ENCODE measurements at places on chromosomes 7 and 10.

DNA sequence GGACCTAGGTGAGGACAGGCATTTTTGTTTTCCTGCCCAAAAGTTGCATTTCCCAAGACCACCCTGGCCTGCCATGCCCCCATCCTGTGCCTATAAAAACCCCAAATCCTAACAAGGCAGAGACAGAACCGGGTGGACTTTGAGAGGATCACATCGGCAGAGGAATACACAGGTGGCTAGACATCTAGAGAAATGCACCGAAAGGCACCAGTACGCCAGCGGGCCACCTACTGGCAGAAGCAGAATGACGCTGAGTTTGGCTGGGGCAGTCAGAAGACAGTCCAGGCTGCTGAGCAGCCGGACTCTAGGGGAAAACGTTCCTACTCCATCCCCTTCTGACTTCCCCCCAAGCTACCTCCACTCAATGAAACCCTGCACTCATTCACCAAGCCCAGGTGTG lies 2.8 kb downstream of the AKR1C4 start:
- no peak for DNase-seq

- no peak for DNase-seq
Measured at GRCh38 chr7:97851683-97852082, 20.5 kb downstream of the ASNS start.

DNA sequence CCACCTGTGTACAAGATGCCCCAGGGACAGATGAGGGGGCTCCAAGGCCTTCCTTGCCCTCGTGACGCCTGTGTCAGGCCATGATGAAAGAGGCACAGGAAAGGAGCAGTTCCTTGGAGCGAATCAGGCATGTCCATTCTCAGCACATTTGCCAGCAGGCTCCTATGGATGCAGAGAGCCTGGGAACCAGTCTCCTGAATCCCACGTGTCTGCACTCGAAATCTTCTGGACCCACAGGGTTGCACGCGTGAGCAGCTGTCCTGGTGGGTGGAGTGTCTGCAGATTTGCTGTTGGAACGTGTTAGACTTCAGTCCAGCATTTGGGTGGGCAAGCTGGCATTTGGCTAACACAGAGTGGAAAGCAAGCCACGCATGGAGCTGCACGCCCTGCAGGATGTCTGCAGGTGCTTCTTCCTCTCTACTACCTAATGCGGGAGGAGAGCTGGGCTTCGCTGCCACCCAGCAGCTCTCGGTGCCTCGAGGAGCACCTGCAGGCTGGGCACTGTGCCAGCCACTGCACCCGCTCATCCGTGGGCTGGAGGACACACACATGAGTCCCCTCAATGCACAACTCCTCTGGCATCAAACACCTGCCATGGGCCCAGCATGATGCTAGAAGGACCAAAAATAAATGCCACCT lies 140.7 kb downstream of the PAXIP1 start:
- DNase-seq = no peak

DNA sequence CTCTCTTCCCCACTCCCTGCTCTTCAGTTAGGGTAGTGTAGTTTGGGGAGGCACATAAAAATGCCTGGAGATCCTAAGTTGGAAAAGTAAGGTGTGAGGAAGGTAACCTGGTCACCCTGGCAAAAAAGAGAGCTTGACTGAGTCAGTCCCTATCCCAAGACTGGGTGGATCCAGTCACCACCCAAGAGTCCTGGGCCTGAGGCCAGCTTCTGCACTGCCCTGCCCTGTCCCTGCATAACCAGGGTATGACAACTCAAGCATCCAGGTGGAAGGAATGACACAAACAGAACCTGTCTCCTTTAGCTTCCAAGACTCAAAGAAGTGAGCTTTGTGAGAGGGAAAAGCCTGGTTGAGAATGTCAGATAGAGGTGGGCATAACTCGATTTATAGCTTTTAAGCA lies 26.9 kb upstream of the SORBS1 start:
- DNase-seq = no peak

DNA sequence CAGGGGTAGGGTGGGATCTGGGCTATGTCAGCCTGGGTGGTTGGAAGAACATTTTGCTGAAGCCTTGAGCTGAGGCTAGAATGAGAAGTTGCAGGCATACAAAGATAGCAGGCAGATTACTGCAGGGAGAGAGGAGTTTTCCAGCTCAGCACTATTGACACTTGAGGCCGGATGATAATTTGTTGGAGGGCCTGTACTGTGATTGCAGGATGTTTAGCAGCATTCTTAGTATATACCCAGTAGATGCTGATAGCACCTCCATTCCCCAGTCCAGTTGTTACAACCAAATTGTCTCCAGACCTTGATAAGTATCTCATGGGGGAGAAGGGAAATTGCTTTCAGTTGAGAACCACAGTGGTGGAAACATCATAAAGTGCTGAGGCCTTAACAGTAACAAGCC lies 158.6 kb upstream of the CHRM2 start:
- no peak for DNase-seq

DNA sequence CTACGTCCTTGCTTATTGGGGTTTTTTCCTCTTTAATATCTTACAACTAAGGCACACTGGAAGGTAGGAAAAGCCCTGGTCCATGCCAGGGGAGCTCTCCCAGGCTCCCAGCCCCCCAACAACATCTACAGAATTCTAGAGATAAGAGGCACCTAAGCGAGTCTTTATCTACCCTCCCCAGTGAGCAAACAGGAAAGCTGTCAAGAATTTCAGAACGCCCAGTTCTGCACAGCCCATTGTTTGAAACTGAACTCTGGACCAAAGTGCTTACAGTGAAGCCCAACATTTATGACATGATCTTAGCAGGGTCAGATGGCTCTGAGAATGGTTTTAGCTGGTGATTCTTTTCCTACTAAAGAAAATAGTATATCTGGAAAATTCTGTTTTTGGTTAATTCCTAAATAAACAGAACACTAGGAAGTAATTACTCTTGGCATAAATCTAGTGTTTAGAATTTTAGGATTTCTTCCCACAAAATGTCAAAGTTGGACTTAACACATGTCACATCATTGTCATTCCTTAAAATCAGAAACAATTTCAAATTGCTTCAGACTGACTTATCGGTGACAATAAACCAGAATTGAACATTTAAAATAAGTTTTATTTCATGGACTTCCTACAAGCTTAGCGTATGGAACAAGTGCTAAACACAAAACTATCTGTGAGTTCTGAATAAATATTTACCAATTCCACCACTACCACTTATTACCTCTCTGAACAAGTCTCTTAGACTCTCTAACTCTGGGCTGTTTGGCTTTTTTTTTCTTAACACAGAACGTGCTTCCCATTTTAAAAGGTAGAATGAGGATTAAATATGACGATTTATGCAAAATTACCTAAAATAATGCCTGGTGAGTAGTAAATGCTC lies 31.3 kb upstream of the RNF32 start:
- no peak for DNase-seq

DNA sequence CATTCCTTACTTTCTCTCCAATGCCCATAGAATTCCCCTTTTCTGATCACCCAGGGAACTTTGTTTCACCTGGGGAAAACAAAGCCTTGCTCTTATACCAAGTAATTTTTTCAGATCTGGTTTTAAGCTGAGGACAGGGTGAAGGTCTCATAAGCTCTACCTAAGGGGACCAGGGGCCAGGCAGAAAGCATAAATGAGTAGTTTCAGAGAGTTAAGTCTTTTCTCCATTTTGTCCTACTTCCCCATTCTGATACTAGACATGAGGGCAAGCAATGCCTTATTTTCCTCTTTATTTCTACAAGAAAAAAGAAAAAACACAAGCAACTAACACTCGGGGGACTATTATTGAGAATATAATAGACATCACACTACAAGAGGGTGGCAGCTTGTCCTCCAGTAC lies 2.9 kb downstream of the AKR1D1 start:
- DNase-seq = no peak

DNA sequence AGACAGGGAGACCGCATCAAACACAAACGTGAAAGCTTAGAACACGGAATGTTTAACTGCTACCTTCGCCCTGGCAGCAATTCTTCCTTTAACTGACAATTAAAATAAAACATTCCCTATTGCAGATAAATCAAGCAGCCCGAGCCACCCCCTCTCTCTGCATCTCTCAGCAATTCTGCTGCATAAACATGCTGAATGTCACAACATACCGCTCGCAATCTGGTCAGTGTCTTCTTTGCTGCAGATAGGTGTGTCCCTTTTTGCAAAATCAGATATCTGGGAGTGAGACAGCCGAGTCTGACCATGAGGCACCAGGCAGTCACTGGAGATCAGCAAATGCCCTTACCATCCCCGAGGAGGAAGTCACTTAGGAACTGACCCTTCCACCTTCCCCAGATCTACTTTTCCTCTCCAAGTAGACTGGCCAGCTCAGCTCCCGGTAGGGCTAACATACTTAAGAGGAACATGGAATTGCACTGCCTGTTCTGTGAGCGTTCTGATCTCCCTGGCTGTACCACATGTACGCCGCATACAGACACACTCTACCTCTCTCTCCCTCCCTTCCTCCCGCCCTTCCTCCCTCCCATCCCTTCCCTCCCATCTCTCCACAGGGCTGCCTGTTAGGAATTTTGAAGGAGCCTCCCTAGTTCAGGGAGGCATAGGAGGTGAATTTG lies at the start of gene FRMD4A:
TSS of gene FRMD4A (minus strand) at position 537 of the 674 bp plus-strand sequence.
- DNase-seq = no peak

DNA sequence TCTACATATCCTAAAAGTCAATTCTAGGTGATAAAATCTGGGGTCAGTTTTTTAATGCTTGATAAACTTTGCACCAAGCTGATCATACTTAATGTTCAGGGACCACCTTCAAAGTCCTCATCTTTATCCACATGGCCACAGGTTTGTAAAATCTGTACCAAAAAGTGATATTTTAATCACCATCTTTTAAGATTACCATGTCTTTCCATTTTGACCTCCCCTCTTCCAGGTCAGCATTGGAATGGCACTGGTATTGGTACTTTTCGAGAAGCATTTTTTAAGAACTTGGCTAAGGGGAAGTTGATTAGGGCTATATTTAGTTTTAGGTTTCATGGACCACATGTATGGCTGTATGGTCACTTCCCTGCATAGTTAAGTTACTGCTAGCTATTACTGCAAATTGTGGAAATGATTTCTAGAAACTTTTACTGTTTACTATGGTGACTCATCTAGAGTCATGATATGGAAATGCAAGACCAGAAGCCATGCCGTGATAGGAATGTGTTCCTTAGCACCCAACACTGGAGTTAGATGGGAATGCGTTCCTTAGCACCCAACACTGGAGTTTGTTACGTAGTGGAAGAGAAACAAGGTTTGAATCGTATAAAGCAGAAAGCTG lies 50.8 kb upstream of the ABLIM1 start:
- DNase-seq = no peak

- no peak for DNase-seq
Measured at GRCh38 chr7:22617166-22617565, 109.8 kb upstream of the IL6 start.

- no peak for DNase-seq
Measured at GRCh38 chr7:119254742-119255141, 1018.2 kb upstream of the KCND2 start.

GRCh38 chr10:79113827-79114226 lies 45.1 kb downstream of the ZMIZ1 start:
- DNase-seq = no peak

- DNase-seq = no peak
Measured at GRCh38 chr7:98681951-98682350, 64.9 kb downstream of the NPTX2 start.

- no peak for DNase-seq
Measured at GRCh38 chr10:21130683-21131442, 233.8 kb upstream of the NEBL start.

DNA sequence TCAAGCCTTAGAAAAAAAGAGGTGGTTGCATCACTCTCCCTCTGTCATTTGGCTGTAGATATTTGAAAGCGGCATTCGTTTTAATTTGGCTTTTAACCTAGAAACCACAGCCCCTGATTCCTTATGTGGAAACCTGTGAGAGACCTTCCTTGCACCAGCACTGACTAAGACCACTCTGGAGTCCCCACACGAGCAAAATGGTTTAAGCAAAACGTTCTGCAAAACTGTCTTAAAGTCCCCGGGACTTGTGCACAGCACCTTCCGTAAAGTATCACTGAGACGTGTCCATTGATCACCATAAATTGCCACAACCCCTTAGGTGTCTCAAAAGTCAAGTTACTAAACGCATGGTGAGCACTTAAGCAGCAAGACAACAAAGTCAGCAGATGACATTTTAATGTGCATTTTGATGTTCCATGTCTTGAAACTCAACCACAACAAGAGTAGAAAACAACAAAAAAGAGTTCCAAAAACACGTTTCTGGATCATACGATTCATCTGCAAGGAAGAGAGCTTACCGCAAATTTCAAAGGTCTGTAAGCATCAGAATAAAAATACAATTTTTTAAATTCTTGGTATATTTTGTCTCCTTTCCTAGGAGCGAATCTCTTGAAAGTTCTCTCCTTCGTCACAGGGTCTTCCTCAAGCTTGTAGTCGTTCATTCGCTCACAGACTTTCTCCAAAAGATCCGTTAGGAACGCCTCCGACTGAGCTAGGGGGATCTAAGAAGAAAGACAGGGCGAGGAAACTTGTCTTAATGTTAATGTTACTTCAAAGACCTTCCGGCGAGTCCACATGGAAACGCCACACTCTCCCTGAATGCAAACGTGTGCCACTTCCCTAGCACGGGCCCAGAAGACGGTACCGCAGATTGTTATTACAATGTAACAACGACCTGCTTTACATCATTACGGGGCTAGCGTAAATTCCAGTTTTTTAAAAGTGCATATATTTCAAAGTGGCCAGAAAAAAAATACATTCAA lies 37.7 kb downstream of the CNPY1 start:
- no peak for DNase-seq

DNA sequence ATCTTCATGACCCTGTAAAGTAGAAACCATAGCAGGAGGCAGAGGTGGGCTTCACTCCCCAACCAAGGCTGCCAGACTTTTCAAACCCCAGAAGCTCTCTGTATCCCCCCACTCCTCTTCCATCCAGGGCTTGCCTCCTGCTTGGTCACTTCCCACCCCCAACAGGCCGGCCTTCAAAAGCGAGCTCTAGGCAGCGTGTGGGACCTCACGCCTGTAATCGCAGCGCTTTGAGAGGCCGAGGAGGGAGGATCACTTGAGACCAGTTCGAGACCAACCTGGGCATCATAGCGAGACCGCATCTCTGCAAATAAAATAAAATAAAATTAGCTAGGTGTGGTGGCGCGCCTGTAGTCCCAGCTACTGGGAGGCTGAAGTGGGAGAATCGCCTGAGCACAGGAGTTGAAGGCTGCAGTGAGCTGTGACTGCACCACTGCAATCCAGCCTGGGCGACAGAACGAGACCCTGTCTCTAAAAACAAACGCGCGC lies 743 bp upstream of the POR start:
- no peak for DNase-seq
